Stimulated activated CD8-positive, alpha-beta memory T cell treated with anti-CD3 and anti-CD28 coated beads, Interleukin-15, amount 100 ng/mL, for 24 hours (primary cell): ENCODE measurements at places on chromosomes 12 and 14.

DNA sequence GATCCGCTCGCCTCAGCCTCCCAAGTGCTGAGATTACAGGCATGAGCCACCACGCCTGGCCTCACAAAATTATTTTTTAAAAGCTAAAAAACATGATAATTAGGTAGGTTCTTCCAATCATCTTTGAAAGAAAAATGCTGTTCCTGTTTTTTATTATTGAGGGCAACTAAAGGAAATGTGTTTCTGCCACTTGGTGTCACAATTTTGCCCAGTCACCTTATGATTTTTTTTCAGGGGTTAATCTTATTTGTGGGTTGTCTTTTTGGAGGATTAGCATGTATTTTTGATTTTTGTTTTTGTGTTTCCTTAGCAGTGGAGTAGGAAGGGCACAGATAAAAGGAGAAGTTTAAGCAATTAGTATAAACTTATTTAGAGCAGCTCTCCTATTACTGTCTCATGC is 79.8 kb downstream of the PRORP start:
- DNase-seq: no peak

DNA sequence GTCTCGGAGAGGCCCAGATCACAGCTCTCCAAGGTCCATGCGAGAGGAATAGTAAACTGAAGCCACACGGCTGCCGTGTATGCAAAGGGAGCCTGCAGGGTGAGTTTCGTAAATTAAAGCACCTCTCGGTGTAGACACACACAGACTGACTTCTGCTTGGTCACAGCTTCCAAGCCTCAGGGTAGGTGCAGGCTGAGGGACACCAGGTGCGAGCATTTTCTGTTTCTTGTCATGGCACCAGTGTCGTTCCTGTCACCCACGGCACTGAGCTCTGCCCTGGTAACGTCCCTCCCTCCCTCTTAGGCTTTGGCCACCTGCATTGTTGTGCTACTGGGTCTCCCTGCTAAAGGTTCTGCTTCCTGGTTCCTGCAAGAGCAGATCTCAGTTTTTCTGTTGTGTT is 76.2 kb upstream of the DYNC1H1 start:
- DNase-seq: no peak

DNA sequence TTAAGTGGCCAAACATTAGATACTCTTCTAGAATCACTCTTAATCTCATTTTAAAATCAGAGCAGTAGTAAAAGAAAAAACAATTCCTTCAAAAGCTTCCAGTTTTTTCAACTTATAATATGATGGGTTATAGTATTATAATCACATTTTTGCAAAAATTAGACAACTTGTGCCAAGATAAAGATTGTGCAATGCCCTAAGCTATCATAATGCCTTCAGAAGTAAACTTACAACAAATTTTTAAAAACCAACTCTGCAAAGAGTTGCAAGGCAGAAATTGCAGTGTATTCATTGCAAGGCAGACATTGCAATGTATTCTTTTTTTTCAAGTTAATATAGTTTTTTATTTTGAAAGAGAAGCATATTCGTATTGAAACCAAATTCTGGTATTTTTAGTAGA is 47.2 kb upstream of the KITLG start:
- no peak for DNase-seq

DNA sequence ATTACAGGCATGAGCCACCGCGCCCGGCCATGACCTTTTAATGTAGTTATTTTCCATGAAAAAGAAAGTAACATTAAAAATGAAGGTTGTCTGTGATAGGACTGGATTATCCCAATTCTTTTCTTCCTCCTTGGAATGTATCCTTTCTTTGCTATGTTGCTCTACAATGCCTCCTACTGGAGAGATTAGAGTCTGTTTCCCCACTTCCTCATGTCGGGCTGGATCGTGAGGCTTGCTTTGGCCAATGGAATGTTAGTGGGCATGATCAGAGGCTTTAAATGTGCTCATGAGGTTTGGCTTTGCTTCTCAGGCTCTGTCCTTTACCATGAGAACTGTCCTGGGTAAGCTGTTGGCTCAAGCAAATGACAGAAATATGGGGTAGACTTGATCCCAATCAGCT is 34.7 kb upstream of the SOCS2 start:
- DNase-seq: no peak

- no peak for DNase-seq
Measured at GRCh38 chr14:34138175-34138574, 187.3 kb upstream of the EGLN3 start.

DNA sequence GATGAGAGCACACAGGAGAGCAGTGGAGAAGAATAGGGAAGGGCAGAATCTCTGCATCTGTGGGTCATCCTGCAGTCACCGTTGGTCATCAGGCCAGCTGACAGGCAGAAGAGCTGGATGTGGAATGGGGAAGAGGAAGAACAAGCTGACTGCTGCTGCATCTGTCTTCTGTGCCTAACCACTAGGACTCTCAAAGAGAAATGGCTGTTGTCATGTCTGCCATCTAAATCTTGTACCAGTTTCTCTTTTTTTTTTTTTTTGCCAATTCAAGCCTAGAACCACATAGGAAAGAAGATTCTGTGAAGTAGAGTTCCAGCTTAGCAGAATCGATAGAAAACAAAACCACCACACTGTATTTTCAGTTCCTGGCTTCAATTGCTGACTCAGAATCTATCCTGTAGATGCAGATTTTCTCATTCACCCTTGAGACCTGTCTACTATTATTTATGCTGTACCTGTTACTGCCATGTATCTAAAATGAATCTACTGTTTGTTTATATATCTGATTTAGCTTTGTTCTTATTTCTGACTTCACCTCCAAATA is 421.9 kb upstream of the PRICKLE1 start:
- DNase-seq: no peak

DNA sequence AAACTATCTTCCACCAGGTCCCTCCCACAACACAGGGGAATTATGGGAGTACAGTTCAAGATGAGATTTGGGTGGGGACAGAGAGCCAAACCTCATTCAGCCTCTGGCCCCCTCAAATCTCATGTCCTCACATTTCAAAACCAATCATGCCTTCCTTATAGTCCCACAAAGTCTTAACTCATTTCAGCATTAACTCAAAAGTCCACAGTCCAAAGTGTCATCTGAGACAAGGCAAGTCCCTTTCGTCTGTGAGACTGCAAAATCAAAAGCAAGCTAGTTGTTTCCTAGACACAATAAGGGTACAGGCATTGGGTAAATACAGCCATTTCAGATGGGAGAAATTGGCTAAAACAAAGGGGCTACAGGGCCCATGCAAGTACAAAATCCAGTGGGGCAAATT is 147.6 kb downstream of the RAD51B start:
- DNase-seq: no peak

- no peak for DNase-seq
Measured at GRCh38 chr14:24261969-24262327, 1.0 kb downstream of the TGM1 start.

DNA sequence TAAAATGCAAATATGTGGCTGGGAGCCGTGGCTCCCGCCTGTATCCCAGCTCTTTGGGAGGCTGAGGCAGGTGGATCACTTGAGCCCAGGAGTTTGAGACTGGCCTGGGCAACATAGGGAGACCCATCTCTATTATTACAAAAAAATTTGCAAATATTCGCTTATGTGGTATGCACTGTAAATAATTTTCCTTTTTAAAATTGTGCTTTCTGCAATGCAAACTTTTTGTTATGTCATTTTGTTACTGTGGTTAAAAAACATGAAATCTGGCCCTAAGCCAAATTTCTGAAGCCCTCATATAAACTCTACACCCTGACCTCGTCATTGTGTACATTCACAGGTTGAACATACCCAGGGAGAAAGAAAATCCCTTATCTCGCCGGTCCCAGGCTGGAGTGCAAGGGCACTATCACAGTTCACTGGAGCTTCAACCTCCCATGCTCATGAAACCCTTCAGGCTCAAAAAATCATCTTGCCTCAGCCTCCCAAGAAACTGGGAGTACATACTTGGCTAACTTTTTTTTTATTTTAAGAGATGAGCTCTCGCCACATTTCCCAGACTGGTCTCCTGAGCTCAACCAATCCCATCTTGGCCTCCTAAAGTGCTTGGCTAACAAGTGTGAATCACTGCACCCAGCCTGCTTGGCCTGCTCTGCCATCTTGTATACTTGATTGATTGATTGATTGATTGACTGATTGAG is 24.7 kb downstream of the TRAPPC6B start:
- DNase-seq: no peak

GRCh38 chr14:96040828-96041371 is 1.7 kb downstream of the C14orf132 start:
- DNase-seq: no peak

DNA sequence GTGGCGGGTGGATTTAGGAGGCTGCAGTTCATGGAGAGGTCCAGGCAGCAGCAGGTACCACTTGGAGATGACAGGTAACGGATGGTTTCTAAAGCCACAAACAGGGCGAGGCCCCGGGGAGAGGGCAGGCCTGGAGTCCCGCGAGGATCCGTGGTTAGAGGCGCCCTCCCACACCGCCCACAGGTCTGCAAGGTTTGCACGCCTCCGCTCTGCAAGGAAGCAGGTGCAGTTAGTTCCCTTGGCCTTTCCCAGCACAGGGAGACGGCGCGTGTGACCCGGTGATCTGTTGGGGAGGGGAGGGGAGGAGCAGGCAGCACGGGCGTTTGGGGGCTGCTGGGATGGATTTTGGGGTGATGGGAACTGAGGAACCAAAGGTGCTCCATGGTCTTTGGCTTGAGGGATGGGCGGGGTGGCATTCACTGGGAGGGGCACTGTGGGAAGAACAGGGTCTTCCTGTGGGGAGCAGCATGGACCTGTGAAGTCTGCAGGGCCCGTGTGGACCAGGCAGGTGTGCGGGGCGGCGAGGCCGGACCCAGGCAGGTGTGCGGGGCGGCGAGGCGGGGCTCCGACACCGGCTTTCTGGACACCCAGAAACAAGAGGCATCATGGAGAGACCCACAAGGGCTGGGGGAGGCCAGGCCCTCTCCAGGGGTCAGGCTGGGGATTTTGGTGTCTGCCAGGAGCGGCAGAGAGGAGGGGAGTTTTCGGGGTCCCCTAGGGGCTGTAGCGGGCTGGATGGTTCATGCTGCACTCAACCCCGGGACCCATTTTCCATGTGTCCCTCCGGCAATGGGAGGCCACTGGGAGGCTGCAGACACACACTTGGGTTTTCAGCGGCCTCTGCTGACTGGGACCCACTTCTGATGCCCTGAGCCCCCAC is 29.1 kb downstream of the NOC4L start:
- no peak for DNase-seq

- DNase-seq: no peak
Measured at GRCh38 chr14:55689981-55690871, 110.2 kb downstream of the KTN1 start.

- DNase-seq: no peak
Measured at GRCh38 chr12:132638541-132639408, 20.2 kb downstream of the P2RX2 start.

DNA sequence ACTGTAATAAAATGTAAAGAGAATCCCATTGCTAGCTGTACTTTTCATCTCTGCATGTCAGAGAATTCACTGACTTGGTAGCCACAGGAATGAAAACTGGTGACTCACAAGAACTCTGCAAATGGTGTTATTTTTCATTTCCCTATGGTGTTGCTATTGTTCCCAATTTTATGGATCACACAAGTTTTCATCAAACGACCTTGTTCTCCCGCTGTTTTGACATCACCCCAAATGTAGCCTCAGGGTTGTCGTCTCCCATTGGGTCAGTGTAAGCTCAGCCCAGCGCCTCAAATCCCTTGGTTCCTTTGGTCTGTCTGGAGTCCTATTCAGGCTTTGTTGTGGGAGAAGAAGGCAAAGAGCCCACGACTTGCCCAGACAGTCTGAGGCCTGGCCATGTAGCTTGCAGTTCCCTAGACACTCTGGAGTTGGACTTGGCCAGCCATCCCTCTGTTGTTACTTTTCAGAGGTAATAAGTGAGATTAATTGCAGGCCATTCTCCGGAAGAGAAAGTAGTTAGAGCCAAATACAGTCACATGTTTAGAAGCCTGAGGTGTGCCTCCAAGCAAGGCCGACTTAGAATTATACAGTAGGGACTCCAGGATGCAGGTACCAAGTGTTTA is 159.2 kb downstream of the TGFB3 start:
- DNase-seq: no peak

- DNase-seq: no peak
Measured at GRCh38 chr12:3673981-3674708, 78.8 kb downstream of the CRACR2A start.

GRCh38 chr12:67425394-67425793 is 156.2 kb downstream of the CAND1 start:
- DNase-seq: no peak

DNA sequence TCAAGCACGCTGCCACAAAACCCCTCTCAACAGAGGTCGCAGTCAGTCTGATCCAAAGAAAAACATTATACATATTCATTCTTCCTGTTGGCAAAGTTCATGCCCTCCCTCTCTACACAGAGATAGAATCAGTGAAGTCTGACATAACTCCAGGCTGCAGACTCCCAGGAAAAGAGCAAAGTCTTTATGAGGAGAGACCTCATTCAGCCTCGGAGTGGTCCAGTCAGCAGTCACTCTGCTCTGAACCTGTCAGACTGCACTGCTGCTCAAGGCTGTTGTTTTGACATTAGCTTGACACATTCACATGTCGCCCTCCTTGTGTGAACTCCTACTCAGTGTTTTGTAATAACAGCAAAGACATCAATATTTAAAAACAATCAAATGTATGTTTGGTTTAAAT is 241.2 kb upstream of the G2E3 start:
- DNase-seq: no peak

GRCh38 chr12:45131506-45131905 is 80.6 kb upstream of the DBX2 start:
- DNase-seq: no peak

DNA sequence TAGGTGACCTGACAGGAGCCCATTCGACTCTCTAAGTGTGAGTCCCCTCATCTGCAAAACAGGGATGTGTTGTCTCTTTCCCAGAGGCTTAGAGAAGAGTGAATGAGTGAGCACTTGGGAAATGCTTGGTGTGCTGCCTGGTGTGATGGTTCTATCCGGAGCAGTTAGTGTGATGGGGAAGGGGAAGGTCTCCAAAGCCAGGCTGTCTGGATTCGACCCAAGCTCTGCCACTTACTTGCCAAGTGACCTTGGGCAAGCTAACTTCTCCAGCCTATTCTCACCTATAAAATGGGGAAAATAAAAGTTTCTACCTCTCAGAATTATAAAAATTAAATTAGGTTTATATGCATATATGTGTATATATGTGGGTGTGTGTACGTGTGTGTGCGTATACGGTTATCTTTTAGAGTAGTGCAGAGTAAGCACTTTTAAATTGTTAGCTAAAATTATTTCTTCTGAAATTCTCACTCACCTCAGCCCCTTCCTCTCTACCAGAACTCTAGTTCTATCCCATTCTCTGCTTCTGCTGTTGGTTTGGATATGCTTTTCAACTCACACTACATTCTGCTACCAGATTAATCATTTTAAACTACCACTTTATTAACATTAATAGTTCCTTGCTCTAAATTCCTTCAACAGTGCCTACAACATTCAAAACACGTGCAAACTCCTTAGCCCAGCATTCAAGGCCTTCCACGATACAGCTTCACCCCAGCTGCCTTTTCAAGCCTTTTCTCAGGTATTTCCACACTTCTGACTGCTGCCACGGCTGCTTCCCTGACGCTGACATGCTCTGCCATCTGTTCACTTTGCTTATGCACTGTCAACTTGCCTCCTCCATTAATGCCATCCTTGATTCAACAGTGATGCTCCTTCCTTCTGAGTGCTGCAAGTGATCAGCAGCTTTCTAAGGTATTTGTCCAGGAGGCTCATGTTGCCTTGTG is 55.3 kb downstream of the DICER1 start:
- DNase-seq: no peak
